ENCODE measurements at places on chromosomes 11 and 22. TPM values are rescaled to one million over a fixed set of nuclear protein-coding genes. Genes with fewer than 3 reads are reported as not detected.

Gene OR52I1
- not detected for total RNA-seq

Gene TRIM6
- 1.8 TPM for total RNA-seq

Gene CARNS1
- 2.9 TPM for total RNA-seq

Gene SCT
- total RNA-seq: not detected

Gene VPREB1
- total RNA-seq: not detected

Gene HTR3B
- total RNA-seq: not detected

Gene MS4A15
- total RNA-seq: not detected

Gene PRG2
- 0.39 TPM for total RNA-seq

Gene MS4A6A
- total RNA-seq: 80.0 TPM

Gene OR2AG1
- total RNA-seq: not detected

Gene ALX4
- 0.22 TPM for total RNA-seq

Gene HBD
- not detected for total RNA-seq

Gene ALG12
- total RNA-seq: 9.0 TPM
